Esophagus muscularis mucosa (tissue), 4 donors: ENCODE measurements at places on chromosomes 11 and 22. TPM values are rescaled to one million over a fixed set of nuclear protein-coding genes. Genes with fewer than 3 reads are reported as not detected.

GRCh38 chr11:16953663-16954062 is 60.6 kb downstream of the PLEKHA7 start:
- no peak overlapping the region for H3K4me3 ChIP-seq
- H3K27ac ChIP-seq: no peak overlapping the region
- no peak for DNase-seq
- H3K36me3 ChIP-seq: no peaks in the 10 kb centered on the region
- H3K4me1 ChIP-seq: no peaks in the 10 kb centered on the region
- no peaks in the 10 kb centered on the region for H3K27me3 ChIP-seq

DNA sequence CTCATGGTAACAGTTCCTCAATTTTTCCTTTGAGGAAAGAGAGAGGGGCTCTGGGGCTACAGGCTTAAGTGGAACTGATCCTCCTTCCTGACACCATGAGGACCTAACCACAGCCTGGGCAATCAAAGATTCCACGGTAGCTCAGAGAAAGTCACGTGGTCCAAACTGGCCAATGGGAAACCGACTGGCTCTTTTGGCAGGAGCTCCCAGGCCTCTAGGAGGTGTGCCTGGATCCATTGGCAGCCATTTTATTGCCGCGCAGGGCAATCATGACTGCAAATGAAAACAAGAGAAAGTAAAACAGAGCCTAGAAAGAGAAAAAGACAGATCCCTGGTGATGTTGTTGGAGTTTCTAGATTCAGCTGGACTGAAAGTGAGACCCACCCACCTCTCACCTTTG is 27.3 kb upstream of the ASPHD2 start:
- no peaks in the 10 kb centered on the region for H3K4me1 ChIP-seq
- no peak for DNase-seq
- H3K36me3 ChIP-seq: no peaks in the 10 kb centered on the region
- no peak overlapping the region for H3K27ac ChIP-seq
- H3K4me3 ChIP-seq: no peak overlapping the region

DNA sequence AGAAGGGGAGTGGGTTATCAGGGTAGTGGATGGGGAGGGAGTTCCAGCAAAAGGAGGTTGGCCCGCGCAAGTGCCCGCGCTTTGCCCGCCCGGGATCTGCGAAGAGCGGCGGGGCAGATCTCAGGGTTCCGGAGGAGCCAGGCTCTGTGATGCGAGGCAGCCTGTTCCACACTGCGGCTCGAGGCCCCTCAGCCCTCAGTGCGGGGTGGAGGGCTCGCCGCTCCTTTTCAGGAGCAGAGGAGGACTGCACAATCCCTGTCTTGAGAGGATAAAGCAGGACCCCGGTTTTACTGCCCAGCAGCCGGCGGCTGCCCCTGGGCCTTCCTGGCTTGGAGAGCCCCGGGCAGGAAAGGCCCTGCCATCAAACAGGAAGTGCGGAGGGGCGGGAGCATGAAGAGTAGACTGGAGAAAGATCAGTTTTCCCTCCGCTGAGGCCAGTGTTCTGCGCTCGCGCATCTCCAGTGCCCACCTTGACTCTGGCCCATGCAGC is 6.2 kb downstream of the SLC6A5 start:
- DNase-seq: no peak
- H3K27ac ChIP-seq: no peak overlapping the region
- H3K4me3 ChIP-seq: no peak overlapping the region
- no peaks in the 10 kb centered on the region for H3K27me3 ChIP-seq
- peaks cover 3% of the 10 kb centered on the region for H3K4me1 ChIP-seq

DNA sequence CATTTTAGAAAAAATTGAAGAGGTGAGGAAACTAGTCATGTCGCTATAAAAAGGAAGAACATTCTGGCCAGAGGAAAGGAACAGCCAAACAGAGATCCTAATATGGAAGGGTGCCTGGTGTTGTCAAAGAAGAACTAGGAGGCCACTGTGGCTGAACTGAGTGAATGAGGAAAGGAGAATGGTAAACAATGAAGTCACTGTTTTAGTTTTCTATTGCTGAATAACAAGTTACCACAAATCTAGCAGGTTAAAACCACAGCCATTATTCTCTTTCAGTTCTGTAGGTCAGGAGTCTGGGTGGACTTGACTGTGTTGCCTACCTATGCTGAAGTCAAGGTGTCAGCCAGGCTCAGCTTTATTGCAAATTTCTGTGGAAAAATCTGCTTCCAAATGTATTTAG is 549.3 kb upstream of the CCDC90B start:
- H3K27ac ChIP-seq: no peak overlapping the region
- H3K36me3 ChIP-seq: no peaks in the 10 kb centered on the region
- no peak overlapping the region for H3K4me3 ChIP-seq
- no peak for DNase-seq
- no peaks in the 10 kb centered on the region for H3K27me3 ChIP-seq

DNA sequence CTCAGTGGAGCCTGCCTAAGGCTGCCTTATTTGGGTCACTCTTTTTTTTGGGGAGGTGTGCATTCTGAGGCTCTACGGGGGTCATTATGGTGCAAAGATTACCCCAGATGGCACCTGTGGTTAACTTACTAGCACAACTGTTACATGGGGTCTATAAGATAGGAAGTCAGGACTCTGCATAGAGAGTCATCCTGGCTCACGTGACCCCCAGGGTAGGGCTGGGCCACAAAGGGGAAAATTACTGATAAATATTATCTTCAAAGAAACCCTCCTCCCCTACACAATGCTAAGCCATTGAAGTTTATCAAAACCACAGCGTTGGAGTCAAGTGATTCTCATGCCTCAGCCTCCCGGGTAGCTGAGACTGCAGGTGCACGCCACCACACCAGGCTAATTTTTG is 397.1 kb downstream of the MN1 start:
- H3K27ac ChIP-seq: no peak overlapping the region
- H3K4me3 ChIP-seq: no peak overlapping the region
- DNase-seq: no peak
- H3K4me1 ChIP-seq: no peaks in the 10 kb centered on the region

CEND1 gene
- total RNA-seq: 3.2 TPM

ASCL2 gene
- 0.83 TPM for total RNA-seq

OR52R1 gene
- not detected for total RNA-seq

DNA sequence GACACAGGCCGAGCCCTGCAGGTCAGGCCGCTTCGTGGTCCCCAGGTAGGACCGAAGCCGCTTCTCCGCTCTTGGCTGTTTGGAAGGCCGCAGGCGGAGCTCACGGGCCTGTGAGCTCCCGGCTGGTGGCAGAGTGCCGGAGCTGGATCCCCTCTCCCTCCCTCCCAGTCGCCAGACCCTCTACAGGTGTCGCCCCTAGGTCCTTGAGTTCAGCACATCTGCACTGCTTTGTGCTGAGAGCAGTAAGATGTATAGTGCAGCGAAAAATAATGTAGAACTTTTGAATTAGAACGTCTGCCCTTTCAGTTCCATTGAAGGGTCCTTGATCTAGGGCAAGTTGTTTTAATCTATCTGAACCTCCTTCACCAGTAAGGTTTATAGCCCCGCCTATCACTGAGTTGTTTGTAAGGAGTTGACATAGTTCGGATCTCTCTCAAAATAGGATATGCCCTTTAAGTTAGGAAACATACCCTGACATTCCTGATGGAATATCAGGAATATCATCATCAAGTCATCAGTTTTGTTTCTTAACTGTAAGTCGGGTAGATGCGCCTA is 419 bp downstream of the ANKRD49 start:
- peak overlapping the region; percentile 74 for H3K4me3 ChIP-seq
- no peaks in the 10 kb centered on the region for H3K27me3 ChIP-seq
- no peak for DNase-seq
- peak overlapping the region; percentile 79 for H3K27ac ChIP-seq

DNA sequence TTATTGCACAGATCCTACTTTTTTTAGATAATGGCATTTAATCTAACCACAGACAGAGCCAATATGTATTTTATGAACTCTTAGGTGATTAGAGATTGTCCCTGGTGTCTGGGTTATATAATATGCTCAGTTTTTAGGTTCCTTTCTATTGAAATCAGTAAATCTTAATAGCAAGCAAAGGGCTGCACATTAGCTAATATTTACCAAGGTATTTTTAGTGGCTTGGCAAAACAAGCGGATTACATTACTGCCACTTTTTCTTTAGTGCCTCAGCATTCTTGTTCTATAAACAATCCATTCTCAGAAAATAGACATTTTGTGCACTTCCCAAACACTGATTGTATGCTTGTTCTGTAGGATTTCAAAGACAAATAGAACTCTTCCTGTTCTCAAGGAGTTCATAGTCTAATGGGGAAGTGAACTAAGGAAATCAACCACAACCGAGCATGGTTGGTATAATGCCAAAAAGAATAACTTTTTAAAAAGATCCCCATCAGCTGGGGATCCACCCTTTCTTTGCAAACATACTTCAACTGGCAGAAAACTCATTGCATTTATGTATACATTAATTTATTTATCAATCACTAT is 23.8 kb downstream of the KCNJ1 start:
- H3K36me3 ChIP-seq: no peaks in the 10 kb centered on the region
- H3K27me3 ChIP-seq: no peaks in the 10 kb centered on the region
- no peak for DNase-seq
- H3K4me3 ChIP-seq: no peak overlapping the region

FGF4 gene
- not detected for total RNA-seq

C11orf24 gene
- total RNA-seq: 29.9 TPM

DNA sequence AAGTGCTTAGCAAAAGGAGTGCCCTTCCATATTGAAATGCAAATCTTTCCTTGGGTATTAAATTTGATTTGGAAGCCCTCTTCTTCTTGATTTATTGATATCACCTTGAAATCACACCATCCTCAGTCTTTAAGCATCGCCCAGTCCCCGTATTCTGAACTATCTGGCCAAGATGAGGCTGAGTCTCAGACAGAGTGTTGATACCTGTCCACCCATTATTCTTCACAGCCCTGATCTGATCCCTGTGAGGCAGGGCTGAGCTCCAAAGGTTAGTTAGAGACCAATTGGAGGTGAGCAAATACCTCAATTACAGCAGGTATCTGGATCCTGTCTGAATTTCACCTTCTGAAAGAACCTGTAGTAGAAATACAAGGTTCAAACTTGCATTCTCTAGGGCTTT is 326.3 kb downstream of the FAT3 start:
- H3K4me3 ChIP-seq: no peak overlapping the region
- DNase-seq: no peak
- H3K36me3 ChIP-seq: no peaks in the 10 kb centered on the region
- H3K27me3 ChIP-seq: no peaks in the 10 kb centered on the region

ZNRD2 gene
- 43.6 TPM for total RNA-seq

IFITM10 gene
- total RNA-seq: 0.50 TPM

DNA sequence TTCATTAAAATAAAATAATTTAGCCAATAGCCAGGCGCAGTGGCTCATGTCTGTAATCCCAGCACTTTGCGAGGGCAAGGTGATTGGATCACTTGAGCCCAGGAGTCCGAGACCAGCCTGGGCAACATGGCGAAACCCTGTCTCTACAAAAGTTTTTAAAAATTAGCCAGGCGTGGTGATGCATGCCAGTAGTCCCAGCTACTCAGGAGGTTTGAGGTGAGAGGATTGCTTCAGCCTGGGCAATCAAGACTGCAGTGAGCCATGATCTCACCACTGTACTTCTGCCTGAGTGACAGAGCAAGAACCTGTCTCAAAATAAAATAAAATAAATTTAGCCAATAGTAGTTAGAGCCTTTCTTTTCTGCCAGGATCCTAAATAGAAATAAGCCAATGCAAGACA is 12.2 kb downstream of the HPS5 start:
- no peaks in the 10 kb centered on the region for H3K27me3 ChIP-seq
- DNase-seq: no peak

FIBIN gene
- 120 TPM for total RNA-seq

- no peaks in the 10 kb centered on the region for H3K27me3 ChIP-seq
- no peak for DNase-seq
- no peaks in the 10 kb centered on the region for H3K36me3 ChIP-seq
- H3K4me3 ChIP-seq: no peak overlapping the region
- H3K4me1 ChIP-seq: no peaks in the 10 kb centered on the region
Measured at GRCh38 chr22:36732609-36733008, 29.1 kb upstream of the CACNG2 start.

HPX gene
- 0.50 TPM for total RNA-seq

- no peaks in the 10 kb centered on the region for H3K36me3 ChIP-seq
- no peak overlapping the region for H3K27ac ChIP-seq
- DNase-seq: no peak
- H3K4me3 ChIP-seq: no peak overlapping the region
Measured at GRCh38 chr11:73757598-73757997, 3.3 kb downstream of the RAB6A start.

DNA sequence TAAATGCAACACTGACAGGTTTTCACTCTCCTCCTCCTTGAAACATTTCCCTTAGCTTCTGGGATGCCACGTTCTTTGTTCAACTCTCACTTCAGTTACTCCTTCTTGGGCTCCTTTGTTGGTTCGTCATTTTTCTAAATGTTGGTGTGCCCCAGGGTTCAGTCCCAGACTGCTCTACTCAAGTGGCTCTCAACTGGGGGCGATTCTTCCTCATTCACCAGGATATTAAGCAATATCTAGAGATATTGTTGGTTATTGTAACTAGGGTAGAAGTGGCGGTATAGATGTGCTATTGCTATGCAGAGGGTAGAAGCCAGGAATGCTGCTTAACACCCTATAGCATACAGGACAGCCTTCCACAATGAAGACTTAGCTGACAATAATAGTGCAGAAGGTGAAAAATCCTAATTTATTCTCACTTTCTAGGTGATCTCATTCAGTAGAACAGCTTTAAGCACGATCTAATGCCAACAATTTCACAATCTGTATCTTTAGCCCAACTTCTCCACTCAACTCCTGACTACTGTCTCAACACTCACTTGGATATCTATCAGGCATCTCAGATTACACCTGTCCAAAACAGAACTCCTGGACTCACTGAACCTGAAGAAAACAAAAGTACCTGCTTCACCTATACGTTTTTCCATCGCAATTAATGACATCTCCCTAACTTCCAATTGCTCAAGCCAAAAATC is 4.6 kb downstream of the NUP160 start:
- H3K4me1 ChIP-seq: peaks cover 38% of the 10 kb centered on the region
- H3K4me3 ChIP-seq: no peak overlapping the region
- peaks cover 13% of the 10 kb centered on the region for H3K36me3 ChIP-seq
- H3K27ac ChIP-seq: no peak overlapping the region

NOX4 gene
- 4.6 TPM for total RNA-seq

LUZP2 gene
- not detected for total RNA-seq

GRCh38 chr11:87059596-87060390 is 22.1 kb downstream of the TMEM135 start:
- no peak for DNase-seq
- no peak overlapping the region for H3K27ac ChIP-seq
- H3K4me3 ChIP-seq: no peak overlapping the region
- H3K4me1 ChIP-seq: no peaks in the 10 kb centered on the region
- no peaks in the 10 kb centered on the region for H3K27me3 ChIP-seq

- no peaks in the 10 kb centered on the region for H3K4me1 ChIP-seq
- no peak overlapping the region for H3K27ac ChIP-seq
- DNase-seq: no peak
- H3K36me3 ChIP-seq: peaks cover 62% of the 10 kb centered on the region
- H3K4me3 ChIP-seq: no peak overlapping the region
- H3K27me3 ChIP-seq: peaks cover 6% of the 10 kb centered on the region
Measured at GRCh38 chr22:37060801-37061610, 9.5 kb downstream of the KCTD17 start.

GRCh38 chr11:132601875-132602274 is 930.4 kb downstream of the OPCML start:
- no peaks in the 10 kb centered on the region for H3K36me3 ChIP-seq
- H3K27ac ChIP-seq: no peak overlapping the region
- no peak overlapping the region for H3K4me3 ChIP-seq
- no peaks in the 10 kb centered on the region for H3K4me1 ChIP-seq

GRCh38 chr11:82692981-82693380 is 40.7 kb downstream of the FAM181B start:
- no peaks in the 10 kb centered on the region for H3K4me1 ChIP-seq
- no peak for DNase-seq
- no peaks in the 10 kb centered on the region for H3K36me3 ChIP-seq
